ENCODE measurements at places on chromosomes 7 and 10. TPM values are rescaled to one million over a fixed set of nuclear protein-coding genes. Genes with fewer than 3 reads are reported as not detected.
A peak's percentile ranks its signal among the peaks of the same experiment; 100 is the strongest.

The XPNPEP1 gene
- polyA plus RNA-seq = 44.4 TPM

The TSPAN15 gene
- polyA plus RNA-seq = 68.4 TPM

The SFXN3 gene
- polyA plus RNA-seq = 36.4 TPM

The OR2A1 gene
- polyA plus RNA-seq = 0.23 TPM

The NPFFR1 gene
- 0.14 TPM for polyA plus RNA-seq

DNA sequence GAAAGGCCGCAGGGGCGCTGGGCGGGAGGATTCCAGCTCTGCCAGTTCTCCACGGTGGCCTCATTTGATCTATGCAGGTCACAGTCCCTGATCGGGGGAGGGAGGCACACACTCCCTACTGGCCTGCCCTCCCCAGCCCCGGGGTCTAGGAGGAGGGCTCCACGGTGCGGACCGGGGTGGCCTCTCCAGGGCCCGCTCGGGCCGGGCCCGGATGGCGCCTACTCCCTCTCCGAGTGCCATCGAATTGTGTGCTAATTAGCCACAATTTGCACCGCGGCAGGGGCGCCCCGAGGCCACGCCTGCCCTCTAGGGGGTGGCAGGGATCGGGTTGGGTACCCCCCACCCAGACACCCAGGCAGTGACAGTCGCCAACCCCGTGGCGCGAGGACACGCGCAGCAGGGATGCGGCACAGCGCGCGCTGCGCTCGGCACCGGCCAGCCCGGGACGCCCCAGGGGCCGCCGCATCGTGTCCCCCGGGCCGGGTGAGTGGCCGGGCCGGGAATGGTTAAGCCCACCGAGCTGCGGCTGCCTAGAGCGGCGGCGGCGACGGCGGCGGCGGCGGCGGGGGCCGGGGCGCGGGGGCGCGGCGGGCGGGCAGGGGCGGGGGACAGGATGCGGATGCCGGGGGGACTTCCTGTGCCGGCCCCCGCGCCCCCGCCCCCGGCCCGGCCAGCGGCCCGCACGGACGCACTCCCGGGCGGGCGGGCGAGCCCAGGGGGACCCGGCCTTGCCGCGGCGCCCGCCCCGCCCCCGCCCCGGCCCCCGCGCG lies at the start of gene ZNF853:
Gene ZNF853 (plus strand): TSS at position 658 of the 770 bp plus-strand sequence. CDS start 565 bp downstream, outside the sequence.
- no peaks in the 10 kb centered on the region for H3K27me3 ChIP-seq
- H3K36me3 ChIP-seq = peaks cover 7% of the 10 kb centered on the region
- peak within 1 kb of the TSS; percentile 71 for H3K4me3 ChIP-seq
- H3K4me1 ChIP-seq = no peaks in the 10 kb centered on the region
- H3K27ac ChIP-seq = no peak within 1 kb of the TSS
- peak; percentile 46 for DNase-seq

GRCh38 chr10:28939281-28940157 lies 262.2 kb downstream of the BAMBI start:
- no peaks in the 10 kb centered on the region for H3K27me3 ChIP-seq
- H3K4me3 ChIP-seq = no peak overlapping the region
- H3K27ac ChIP-seq = no peak overlapping the region
- no peaks in the 10 kb centered on the region for H3K36me3 ChIP-seq

- H3K36me3 ChIP-seq = no peaks in the 10 kb centered on the region
- no peak for DNase-seq
- no peak overlapping the region for H3K27ac ChIP-seq
- no peaks in the 10 kb centered on the region for H3K4me1 ChIP-seq
These were observed 500.9 kb upstream of the ZMIZ1 start for GRCh38 chr10:78567680-78568455.

- no peak for DNase-seq
- no peaks in the 10 kb centered on the region for H3K36me3 ChIP-seq
- H3K27ac ChIP-seq = no peak overlapping the region
- no peaks in the 10 kb centered on the region for H3K27me3 ChIP-seq
- H3K4me1 ChIP-seq = peaks cover 4% of the 10 kb centered on the region
These were observed 1.9 kb downstream of the NAMPT start for GRCh38 chr7:106282852-106283251.

DNA sequence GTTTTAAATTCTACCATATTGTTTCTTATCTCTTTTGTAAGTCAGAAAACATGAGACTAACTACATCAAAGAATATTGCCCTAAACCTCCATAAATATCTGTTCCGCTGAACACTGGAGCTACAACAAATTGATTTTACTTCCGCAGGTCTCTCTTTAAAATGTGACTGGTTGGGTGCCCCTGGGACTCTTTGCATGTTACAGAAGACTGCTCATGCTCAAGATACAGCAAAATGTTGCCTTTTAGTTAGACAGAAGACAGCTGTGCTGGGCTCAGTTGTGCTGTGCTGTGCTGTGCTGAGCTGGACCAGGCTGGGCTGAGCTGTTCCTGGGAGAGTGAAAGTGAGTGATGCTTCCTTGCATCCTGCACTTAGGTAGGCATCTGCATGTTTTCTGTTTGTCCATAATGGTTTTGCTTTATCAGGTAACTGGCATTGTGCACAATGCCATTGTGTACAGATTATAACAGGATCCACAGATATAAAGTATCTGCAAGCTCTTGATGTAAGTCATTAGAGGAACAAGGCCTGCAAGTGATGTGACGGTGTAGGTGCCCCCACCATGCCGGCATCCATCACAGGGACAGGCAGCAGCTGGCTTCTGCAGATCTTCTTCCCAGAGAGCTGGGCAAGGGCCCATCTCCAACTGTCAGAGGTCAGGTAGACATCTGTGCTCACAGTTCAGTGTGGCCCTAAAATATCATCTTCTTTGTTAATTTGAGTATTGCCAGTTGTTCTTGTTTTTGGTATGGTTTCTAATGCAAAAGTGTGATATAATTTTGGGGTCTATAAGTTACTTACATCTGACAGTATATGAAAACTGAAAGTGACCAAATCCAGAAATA lies 972.5 kb upstream of the CELF2 start:
- no peak overlapping the region for H3K4me3 ChIP-seq
- no peak overlapping the region for H3K27ac ChIP-seq
- H3K4me1 ChIP-seq = peaks cover 4% of the 10 kb centered on the region
- no peaks in the 10 kb centered on the region for H3K36me3 ChIP-seq
